Amniotic stem cell (primary cell): ENCODE measurements at places on chromosomes 2 and 18.

DNA sequence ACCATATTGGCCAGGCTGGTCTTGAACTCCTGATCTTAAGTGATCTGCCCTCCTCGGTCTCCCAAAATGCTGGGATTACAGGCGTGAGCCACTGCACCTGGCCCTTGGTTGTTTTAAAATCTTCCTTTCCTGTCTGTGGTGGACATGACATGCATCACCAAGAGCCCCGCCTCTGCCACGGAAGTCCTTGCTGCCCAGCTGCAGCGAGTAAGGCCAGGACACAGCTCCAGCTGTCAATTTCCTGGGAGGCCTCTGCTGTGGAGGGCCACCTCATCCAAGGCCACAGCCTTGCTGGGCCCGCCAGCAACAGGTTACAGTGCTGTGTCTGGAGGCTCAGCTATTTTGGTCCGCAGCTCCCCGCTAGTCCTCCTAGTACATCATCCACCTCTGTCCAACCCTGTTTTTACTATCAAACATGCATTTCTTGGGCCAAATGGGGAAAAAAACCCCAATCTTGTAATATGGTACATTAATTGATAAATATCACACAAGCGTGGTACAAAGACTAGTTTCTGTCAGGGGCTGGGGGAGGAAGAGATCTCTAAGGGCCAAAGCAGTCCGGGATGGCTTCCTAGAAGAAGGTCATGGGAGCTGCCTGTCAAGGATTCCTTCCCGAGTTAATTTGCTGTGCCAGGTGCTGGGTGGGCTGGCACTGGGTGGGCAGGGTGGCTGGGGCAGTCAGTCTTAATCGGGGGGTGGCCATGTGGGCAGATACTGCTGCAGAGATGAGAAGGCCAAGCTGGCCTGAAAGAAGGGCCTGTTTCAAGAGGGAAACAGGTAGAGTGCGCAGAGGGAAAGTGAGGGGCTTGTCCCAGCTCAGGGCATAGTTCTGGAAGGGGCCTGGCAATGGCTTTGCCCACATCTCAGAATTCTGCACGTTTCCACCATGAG lies 100.5 kb downstream of the INHBB start:
- no peak for DNase-seq

- DNase-seq: no peak
Measured at GRCh38 chr2:200713704-200714064, 98.0 kb upstream of the BZW1 start.

GRCh38 chr2:37797081-37797480 lies 125.6 kb upstream of the CDC42EP3 start:
- DNase-seq: no peak

DNA sequence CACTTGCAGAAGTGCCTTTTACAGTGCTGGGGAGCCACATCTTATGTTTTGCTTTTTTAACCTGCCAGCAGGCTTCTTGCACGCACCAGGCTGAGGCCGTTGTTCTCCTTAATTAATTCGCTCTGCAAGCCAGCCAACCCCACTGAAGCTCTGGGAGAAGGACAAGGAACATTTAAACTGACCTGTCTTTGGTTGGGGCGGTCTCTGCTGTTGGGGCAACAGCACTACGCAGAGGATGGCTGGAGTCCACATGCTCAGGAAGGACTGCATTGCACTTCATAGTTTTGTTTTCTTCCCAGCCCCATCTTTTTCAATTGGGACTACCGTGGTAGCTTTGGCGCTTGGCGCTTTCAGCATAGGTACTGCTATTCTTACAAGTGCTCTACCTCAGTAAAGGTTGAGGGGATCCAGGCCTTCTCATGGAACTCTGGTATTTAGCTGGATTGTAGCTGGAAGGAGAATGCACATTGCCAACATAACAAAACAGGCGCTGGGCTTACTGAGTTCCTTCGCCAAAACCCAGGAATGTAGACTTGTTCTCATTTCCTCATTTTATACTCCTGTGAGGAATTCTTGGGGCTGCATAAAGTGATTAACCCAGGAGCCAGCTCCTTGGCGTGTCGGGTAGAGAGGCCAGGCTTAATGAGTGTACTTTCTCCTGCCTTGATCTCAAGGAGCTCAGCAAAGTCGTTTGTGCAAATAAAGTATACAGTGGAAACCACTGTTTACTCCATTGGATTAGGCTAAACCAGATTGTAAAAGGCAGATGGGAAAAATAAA lies 146.2 kb downstream of the PRKCE start:
- DNase-seq: no peak

- DNase-seq: no peak
Measured at GRCh38 chr2:197673106-197673505, 2.3 kb downstream of the RFTN2 start.

DNA sequence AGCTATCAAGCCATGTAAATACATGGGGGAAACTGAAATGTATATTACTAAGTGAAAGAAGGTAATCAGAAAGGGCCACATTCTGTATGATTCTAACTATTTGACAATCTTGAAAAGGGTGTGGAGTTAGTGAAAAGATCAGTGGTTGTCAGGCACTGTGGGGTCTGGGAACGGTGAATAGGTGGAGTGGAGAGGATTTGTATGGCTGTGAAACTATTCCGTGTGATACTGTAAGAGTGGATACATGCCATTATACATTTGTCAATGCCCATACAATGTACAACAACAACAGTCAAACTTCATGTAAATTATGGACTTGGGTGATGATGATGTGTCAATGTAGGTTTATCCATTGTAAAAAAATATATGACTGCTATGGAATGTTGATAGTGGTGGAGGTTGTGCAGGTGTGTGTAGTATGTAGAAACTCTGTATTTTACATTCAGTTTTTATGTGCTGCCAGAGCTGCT lies 1116.2 kb downstream of the SUCLG1 start:
- DNase-seq: no peak

GRCh38 chr2:241053576-241054251 lies 48.4 kb downstream of the MTERF4 start:
- no peak for DNase-seq

DNA sequence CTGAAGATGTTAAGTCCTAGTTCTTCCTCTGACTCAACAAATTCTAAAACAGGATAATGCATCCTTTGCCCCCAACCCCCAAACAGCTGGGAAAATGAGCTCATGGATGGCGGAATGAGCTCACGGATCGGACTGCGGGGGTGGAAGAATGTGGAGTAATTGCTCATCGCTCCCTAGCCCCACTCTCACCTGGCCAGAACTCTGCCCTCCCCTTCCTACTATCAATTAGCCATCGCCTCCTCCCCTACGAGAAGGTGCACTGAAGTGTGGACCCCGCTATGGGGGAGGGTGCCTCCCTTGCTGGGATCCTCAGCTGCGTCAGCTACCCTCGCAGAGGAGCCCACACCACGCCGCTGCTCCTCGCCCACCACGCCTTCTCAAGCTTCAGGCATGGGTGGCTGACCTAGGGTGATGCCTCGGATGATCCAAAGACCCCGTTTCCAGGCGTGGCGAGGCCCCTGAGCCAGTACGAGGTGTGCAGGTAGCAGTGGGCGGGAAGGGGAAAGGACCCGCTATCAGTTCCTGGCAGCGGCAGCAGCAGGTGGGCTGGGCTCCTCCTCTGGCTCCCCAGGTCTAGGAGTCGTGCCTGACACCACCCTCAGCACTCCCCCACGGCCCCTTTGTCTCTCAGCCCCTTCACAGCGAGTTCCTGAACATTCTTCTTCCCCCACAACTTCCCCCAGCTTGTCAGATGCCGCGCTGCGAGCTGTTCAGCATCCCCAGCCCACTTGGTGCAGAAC lies 82.1 kb upstream of the POMC start:
- peak; percentile 34 for DNase-seq

DNA sequence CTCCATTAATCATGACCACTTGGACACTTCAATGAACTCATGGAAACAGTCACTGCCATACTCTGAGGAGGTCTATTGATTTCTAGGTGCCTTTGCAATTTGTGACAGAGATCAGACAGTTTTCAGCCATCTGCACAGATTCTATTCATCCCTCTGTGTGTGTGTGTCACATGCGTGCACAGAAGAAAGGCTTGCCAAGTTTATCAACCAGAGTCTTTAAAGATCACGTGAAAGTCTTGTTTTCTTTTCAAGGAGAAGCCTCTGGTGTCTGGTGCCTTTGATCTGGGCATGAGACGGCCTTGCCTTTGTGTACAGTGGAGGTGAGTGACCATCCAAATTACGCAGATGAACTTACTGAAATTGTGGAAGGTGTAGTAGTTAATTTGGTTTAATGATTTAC lies 164.2 kb downstream of the VAPA start:
- DNase-seq: no peak

- no peak for DNase-seq
Measured at GRCh38 chr2:172977270-172978062, 98.2 kb upstream of the MAP3K20 start.

- DNase-seq: no peak
Measured at GRCh38 chr18:47151439-47151838, 1.1 kb upstream of the HDHD2 start.
